Hindlimb muscle (tissue), 1 donor: ENCODE measurements at places on chromosomes 3 and 15.

DNA sequence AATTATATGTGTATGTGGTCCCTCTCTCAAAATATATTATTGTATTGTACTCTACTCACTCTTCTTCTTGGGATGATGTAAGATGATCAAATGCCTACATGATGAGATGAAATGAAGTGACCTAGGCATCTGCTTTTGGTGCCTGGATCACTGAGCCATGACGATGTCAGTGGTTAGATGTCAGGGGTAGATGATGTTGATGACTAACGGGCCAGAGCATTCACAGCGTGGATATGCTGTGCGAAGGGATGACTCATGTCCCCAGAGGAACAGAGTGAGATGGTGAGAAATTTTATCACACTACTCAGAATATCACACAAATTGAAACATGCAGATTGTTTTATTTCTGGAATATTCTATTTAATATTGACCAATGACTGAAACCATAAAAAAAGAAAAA, 233.9 kb upstream of the CADM2 start:
- DNase-seq = no peak

DNA sequence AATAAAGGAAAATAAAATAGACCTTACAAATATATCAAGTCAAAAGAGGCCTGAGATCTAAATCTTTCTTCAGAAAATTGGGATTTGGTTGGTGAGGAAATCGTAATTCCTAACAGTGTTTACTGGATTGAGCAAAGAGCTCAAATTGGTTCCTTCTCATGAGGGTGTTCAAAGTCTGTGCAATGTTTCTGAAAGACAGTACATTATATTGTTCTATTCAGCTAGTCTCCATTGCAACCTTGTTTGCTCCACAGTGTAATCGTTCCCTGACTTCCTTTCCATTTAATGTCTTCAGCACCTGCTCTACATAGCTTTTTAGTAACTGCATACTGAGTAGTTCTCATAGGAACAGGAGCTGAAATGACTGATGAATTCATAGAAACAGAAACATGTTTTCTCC, 326.8 kb downstream of the SUCLG2 start:
- no peak for DNase-seq

- DNase-seq = no peak
Measured at GRCh38 chr15:77617476-77618230, 15.1 kb downstream of the LINGO1 start.

GRCh38 chr3:36215241-36215640, 165.1 kb upstream of the STAC start:
- no peak for DNase-seq

DNA sequence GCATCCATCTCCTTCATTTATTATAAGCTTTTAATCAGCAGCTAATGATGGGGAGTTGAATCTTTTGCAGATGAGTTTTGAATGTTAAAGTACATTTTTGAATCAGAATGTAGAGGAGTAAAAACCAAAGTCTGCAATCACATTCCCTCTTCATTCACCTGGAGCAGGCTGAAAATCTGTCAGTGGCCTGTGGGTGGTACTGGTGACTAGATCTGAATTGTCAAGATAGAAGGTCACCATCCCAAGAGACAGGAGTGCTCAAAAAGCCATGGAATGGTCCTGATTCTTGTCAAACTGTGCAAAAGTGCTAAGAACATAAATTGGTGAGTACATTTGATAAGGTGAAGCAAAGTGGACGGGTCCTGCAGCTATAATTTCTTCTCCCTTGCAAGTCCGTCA, 881.3 kb upstream of the NR2F2 start:
- DNase-seq = no peak

DNA sequence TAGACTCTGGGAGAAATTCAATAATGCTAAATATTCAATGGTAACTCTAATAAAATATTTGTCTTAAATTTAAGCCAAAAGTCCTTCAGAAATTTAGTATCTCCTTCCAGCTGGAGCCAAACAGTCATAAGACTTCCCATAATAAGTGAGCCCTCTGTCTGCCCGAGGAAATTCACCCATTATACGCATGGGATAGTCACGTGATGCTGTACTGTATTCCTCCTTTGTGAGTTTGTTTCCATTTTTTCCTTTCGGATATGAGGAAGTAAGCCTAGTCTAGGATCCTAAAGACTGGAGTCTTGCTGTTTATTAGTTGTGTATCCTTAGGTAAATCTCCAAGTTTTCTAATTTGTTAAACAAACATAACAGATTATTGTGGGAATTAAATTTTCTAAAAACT, 110.4 kb upstream of the PLAAT1 start:
- no peak for DNase-seq

DNA sequence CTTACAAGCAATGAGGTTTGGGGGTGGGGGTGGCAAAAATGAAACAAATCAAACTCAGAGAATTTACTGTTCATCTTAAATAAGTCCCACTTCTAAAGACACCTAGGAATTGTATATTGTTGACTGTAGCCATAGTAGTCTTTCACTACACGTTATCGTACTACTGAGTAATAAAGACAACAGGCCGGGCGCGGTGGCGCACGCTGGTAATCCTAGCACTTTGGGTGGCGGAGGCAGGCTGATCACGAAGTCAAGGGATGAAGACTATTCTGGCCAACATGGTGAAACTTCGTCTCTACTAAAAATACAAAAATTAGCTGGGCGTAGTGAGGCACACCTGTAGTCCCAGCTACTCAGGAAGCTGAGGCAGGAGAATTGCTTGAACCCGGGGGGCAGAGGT, 231.6 kb downstream of the CTNNB1 start:
- DNase-seq = no peak

DNA sequence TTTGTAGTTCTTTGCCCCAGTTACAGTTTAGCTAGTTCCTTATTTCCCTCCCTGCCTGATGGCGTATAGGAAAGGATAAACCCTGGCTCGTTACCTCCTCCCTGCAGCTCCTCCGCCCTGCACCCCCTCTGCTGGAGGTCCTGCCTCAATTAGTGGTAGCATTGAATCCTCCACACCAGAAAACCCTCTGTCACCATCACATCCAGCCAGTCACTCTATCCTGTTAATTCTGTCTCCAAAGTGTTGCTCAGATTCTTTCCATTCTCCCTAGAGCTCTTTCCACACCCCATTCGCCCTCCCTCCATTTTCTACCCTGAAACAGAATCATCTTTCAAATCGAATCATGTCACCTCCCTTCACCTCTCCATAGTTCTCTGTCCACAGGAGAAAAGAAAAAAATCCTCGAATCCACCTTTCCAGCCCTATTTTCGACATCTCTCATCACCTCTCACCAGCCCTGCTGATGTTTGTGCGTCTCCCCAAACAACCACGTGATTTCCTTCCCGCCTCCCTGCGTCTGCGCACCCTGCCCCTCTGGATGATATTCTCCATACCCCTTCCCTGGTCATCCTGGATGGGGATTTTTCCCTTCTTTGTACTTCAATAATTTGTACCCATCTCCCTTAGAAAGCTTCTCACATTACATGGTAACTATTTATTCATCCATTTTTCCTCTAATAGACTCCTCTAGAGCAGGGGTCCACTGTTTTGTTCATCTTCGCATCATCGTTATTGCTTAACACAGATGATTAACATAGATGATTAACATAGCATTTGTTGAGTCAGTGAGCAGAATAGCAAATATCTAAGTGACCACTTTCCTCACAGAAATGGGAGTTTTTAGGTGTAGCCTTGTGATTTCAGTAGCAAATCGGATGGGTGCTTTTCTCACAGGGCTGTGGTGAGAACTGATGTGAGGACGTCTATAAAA, 37.1 kb downstream of the MAP3K13 start:
- no peak for DNase-seq

DNA sequence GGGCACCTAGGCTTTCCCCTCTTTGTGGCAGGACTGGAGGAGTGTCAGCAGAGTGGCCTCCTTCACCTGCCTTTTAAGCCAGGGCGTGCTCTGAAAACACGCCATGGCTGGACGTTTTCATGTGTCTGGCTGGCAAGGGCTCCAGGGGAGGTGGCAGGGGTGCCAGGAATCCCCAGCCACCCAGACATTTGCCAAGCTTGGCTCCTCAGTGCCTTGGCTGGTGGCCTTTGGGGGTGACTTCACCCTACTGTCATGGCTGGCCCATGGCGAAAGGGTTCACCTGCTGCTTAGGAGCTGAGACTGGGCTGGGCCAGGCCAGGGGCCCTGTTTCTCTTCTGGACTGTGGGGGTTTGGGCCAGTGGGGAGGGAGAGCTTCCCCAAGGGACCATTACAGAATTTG, 17.6 kb downstream of the KLF13 start:
- DNase-seq = no peak
